ENCODE measurements at places on chromosomes 12 and 14.
A peak's percentile ranks its signal among the peaks of the same experiment; 100 is the strongest.

DNA sequence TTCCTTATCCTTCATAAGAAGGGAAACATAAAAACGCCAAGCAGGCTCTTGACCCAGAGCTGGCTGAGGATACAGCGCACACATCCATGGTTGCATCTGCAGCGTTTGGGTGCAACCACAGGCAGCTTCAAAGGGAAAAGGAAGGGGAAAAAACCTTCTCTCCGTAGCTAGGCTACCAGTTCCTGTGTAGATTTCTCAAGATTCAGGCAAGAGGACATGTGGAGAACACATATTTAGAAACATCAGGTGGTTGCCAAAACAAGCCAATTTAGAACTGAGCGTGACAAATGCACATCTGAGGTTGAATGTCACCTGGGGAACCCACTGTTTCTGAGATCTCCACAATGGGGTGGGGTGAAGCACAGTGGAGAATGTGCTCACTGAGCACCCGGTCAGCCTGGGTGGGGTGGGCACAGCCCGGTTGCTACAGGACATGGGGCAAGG lies 78.3 kb upstream of the BDKRB2 start:
- DNase-seq = peak; percentile 80

DNA sequence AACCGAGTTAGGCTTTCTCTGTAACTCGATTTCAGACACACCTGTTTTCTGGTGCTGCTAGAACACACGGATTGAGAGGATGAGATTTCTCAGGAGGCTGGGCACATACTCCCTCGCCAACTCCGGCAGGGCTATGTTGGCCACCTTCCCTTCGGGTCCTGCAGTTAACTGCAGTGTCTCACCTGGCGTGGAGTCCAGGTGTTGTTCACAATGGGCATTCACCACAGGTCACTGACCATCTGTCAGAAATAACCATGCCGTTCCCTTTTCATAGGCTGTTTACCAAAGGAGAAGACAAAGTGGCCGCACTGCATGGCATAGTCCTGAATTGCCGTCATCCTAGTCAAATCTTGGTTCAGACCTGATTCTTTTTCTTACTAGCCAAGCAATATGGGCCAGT lies 5.5 kb upstream of the KCNH3 start:
- DNase-seq = no peak

GRCh38 chr14:103849151-103849886 lies 1.9 kb upstream of the PPP1R13B start:
- no peak for DNase-seq

DNA sequence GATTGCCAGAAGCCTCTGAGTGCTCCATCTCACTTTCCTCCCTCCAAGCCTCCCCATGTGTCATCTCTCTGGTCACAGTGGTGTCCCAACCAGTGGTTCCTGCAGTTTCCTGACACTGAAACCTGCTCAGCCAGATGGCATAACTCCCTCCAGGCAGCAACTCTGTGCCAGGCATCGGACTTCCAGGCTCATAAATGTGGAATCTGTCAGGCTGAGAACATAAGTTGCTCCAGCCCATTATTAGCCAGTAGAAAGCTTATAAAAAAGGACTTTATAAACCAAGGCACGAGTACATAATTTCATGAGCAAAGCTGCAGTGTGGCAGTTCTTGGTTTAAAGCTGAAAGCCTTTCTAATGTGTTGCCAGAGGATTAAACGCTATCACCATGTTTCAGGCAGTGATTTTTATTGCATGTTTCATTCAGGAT lies 194.3 kb downstream of the DACT1 start:
- DNase-seq = no peak

DNA sequence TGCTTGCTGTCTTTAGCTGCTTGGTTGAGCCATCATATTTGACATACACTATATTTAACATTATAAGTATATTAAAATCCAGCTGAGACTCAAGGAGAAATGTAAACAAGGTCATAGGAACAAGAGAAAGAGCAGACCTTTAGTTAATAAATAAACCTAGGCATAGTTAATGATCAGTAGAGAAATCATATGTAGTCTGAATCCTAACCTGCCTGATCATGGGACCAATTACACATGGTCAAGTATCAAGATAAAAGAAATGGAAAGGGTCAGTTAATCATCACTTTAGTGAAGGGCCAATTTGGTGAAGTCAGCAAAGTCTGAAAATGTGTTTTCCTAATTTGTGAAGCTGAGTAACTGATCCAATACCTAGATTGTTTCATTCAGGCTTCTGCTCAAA lies 7.5 kb downstream of the RNF212B start:
- no peak for DNase-seq

DNA sequence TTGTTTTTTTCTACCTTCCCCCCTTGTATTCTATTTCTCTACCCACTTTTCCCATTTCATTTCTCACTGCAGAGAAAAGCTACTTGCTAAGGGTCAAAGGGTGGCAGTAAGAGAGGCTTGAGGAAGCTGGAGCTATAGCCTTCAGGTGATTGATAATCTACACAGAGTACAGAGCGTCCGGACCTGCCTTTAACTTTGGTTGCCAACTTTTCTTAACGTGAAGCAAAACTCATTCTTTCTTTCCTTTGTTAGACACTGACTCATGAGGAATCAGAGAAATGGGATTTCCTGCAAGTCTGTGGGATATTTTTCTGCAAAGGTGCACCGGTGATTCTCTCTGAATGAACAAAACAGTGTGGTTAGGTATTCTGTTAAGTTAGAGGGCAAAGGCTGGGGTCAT lies 133.3 kb downstream of the RMST start:
- DNase-seq = no peak

- no peak for DNase-seq
Observed at GRCh38 chr12:62848418-62848817, 86.5 kb downstream of the PPM1H start.

GRCh38 chr14:54603362-54603761 lies 36.4 kb downstream of the SAMD4A start:
- no peak for DNase-seq

DNA sequence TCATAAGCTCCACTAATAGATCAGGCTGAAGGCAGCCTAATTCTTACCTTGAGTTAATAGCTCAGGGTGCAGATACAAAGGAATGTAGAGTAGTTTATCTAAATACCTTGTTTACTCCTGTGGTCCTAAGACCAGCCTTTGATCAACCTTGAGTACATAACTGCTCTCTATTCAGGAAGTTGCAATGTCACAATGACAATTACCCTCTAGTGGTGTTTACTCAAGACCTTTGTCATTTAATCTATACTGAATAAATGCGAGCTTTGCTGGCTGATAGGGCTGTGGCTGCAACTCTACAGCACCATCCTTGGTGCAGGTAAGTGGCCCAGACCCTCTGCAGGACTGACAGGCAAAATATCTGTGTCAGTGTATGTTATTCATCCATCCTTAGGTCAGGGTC lies 282.7 kb downstream of the ATXN7L3B start:
- no peak for DNase-seq

Measured in CD4-positive, alpha-beta T cell treated with Interleukin-4 for 4 hours (primary cell).